Stimulated activated CD4-positive, alpha-beta T cell treated with anti-CD3 and anti-CD28 coated beads, Interleukin-12 subunit alpha, Interleukin-12 subunit beta, amount 100 ng/mL, for 48 hours (primary cell): ENCODE measurements at places on chromosomes 13 and 19.

- no peak for DNase-seq
These were observed 127.7 kb downstream of the SPRY2 start for GRCh38 chr13:80213201-80213600.

GRCh38 chr19:30785458-30786137 lies 413.4 kb downstream of the ZNF536 start:
- no peak for DNase-seq

DNA sequence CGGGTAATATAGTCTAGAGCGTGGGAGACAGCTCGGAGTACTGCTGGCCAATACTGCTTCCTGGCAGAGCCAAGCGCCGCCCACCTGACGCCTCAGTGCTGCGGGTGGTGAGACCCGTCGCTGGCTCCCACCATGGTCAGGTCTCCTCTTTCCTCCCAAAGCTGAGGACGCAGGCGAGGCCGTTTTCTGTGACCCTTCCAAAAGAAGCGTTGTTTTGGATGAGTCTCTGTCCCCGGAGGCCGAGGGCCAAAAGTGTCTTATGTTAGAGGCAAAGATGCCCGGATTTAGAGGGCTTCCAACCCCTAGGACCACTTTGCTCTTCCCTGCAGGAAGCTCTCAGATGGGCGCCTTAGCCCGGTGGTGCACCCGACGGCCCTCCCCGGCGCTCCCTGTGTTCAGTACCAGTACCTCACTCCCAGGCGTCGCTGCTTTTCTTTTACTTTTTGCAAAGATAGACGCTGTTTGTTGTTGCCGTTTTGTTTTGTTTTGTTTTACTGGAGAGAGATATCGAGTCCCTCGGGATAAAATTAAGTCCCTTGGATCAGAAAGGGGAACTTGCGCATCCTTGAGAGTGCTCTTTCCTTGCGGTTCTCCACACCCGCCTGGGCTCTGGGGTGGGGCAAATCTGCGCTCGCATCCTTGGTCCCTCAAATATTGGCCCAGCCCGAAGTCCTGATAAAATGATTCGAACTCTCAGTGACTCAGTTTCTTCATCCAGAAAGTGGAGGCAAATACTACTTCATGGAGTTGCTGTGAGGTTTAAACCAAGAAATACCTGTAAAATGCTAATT lies 7.0 kb downstream of the PDX1 start:
- no peak for DNase-seq

DNA sequence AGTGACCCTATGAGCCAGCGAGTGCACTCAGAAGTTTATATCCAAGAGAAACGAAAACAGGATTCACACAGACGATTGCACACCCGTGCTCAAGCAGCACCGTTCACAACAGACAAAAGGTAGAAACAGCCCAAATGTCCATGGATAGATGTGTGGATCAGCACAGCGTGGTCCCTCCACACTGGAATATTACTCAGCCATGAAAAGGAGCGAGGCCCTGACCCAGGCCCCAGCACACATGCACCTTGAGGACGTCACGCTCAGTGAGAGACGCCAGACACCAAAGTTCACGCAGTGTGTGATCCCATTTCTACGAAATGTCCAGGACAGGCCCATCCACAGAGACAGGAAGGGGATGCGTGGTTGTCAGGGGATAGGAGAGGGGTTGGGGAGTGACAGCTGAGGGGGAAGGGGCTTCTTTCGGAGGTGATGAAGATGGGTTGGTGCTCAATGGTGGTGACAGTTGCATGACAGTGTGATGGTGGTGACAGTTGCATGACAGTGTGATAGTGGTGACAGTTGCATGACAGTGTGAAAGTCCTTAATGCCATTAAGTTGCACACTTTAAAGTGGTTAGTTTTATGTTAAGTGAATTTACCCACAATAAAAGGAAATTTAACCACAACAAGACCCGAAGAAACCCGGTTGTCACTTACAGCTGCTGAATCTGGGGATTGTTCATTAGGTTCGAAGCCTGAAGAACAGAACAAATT lies 18.9 kb upstream of the SLC39A3 start:
- DNase-seq: no peak

- DNase-seq: no peak
These were observed 148.9 kb upstream of the VSTM2B start for GRCh38 chr19:29376855-29377354.
